ENCODE measurements at places on chromosomes 7 and 10. TPM values are rescaled to one million over a fixed set of nuclear protein-coding genes. Genes with fewer than 3 reads are reported as not detected.

GRCh38 chr7:135197343-135197742, 14.0 kb downstream of the WDR91 start:
- H3K4me3 ChIP-seq, result no peak overlapping the region
- peaks cover 12% of the 10 kb centered on the region for H3K4me1 ChIP-seq
- H3K27me3 ChIP-seq, result no peaks in the 10 kb centered on the region
- H3K36me3 ChIP-seq, result peaks cover 23% of the 10 kb centered on the region

The RNF32 gene
- 3.2 TPM for total RNA-seq

The AKR1E2 gene
- 1.8 TPM for total RNA-seq

- DNase-seq, result no peak
- H3K27ac ChIP-seq, result no peak overlapping the region
- H3K4me3 ChIP-seq, result no peak overlapping the region
Measured at GRCh38 chr7:101608772-101609713, 20.1 kb downstream of the MYL10 start.

The TMEM229A gene
- 0.18 TPM for total RNA-seq

The HERC4 gene
- total RNA-seq, result 30.3 TPM

The ODAD2 gene
- total RNA-seq, result 0.63 TPM

- DNase-seq, result no peak
- H3K27me3 ChIP-seq, result no peaks in the 10 kb centered on the region
- H3K27ac ChIP-seq, result no peak overlapping the region
- no peaks in the 10 kb centered on the region for H3K4me1 ChIP-seq
- H3K36me3 ChIP-seq, result no peaks in the 10 kb centered on the region
- no peak overlapping the region for H3K4me3 ChIP-seq
Measured at GRCh38 chr10:90162271-90162853, 461.0 kb downstream of the KIF20B start.

The NUDCD3 gene
- total RNA-seq, result 44.8 TPM

DNA sequence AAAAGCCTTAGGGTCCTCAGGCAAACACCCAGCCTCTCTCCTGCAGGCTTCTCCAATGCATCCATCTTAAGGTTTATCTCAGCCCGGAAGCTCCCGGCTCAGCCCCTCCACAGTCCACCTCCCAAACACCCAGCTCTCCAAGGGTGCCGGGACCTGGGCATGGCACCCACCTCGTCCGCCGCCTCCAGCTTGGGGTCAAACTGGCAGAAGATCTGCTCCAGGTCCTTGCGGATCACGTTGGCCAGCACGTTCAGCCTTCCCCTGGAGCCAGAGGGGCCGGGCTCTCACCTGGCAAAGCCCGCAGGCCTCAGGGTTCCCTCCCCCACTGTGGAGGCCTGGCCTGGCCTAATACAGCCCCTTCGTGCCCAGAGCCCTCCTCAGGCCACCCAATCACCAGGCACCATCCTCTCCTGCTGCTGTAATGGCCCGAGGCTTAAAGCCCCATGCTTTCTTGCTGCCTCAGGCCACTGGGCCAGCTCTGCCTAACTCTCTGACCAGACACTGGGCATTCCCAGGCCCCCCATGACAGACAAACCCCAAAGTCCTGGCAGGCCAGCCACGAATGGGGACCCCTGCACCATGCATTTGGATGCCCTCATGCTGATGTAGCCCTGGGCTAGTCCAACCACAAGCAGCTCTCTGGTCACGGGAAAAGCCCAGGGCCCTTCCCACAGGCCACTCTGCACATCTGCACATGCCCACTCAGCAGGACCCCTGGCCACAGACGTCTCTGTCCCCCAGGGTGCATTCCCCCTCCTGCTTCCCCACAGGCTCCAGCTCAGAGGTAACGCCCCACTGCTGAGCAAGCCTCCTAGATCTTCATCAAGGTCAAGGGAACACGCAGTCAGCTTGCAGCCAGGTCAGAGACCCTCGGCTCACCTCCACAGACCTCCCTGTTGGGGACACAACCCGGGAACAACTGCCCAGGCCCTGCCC, 12.3 kb downstream of the OGDHL start:
- no peak overlapping the region for H3K27ac ChIP-seq
- H3K4me3 ChIP-seq, result no peak overlapping the region
- no peak for DNase-seq
- no peaks in the 10 kb centered on the region for H3K27me3 ChIP-seq
- no peaks in the 10 kb centered on the region for H3K4me1 ChIP-seq
- H3K36me3 ChIP-seq, result peaks cover 7% of the 10 kb centered on the region

The IFIT1B gene
- total RNA-seq, result not detected

- no peak for DNase-seq
- H3K27me3 ChIP-seq, result no peaks in the 10 kb centered on the region
- H3K27ac ChIP-seq, result no peak overlapping the region
- H3K36me3 ChIP-seq, result no peaks in the 10 kb centered on the region
- no peaks in the 10 kb centered on the region for H3K4me1 ChIP-seq
- no peak overlapping the region for H3K4me3 ChIP-seq
Measured at GRCh38 chr7:90736968-90737939, 141.1 kb downstream of the CDK14 start.

DNA sequence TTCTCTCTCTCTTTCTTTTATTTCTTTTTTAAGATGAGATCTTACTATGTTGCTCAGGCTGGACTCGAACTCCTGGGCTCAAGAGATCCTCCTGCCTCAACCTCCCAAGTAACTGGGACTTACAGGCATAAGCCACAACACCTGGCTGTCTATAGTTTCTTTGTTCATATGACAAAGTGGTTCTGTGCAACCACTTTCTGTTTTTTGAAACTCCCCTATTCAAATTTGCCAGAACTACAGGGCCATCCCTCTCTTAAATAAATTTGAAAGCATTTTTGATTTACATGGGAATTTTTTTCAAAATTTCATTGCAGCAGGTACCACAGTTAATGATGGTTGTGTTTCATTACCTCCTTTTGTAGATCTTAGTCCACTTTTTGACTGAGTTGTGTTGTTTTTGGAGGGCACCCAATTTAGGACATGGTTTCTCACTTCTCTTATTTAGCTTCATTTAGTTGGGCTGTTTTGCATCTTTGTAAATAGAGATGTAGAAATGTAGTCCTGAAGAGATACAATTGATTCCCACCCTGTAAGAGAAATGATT, 119.2 kb downstream of the LRRC4 start:
- H3K4me3 ChIP-seq, result no peak overlapping the region
- DNase-seq, result no peak
- H3K36me3 ChIP-seq, result no peaks in the 10 kb centered on the region
- H3K27me3 ChIP-seq, result no peaks in the 10 kb centered on the region
- H3K4me1 ChIP-seq, result peaks cover 13% of the 10 kb centered on the region
- no peak overlapping the region for H3K27ac ChIP-seq

The C1QL3 gene
- 0.35 TPM for total RNA-seq

- no peaks in the 10 kb centered on the region for H3K27me3 ChIP-seq
- no peak overlapping the region for H3K4me3 ChIP-seq
- peaks cover 13% of the 10 kb centered on the region for H3K4me1 ChIP-seq
Measured at GRCh38 chr7:15751191-15751701, 64.8 kb upstream of the MEOX2 start.

- no peak overlapping the region for H3K4me3 ChIP-seq
- H3K27ac ChIP-seq, result no peak overlapping the region
- DNase-seq, result no peak
- H3K27me3 ChIP-seq, result no peaks in the 10 kb centered on the region
- peaks cover 4% of the 10 kb centered on the region for H3K4me1 ChIP-seq
Measured at GRCh38 chr7:135392701-135393100, 117.2 kb downstream of the CNOT4 start.

- H3K36me3 ChIP-seq, result no peaks in the 10 kb centered on the region
Measured at GRCh38 chr7:32275216-32276009, 205.2 kb upstream of the PDE1C start.

The ZSCAN25 gene
- 22.8 TPM for total RNA-seq

The ITIH5 gene
- 0.11 TPM for total RNA-seq

- H3K4me1 ChIP-seq, result no peaks in the 10 kb centered on the region
- no peak overlapping the region for H3K4me3 ChIP-seq
- no peaks in the 10 kb centered on the region for H3K36me3 ChIP-seq
- H3K27ac ChIP-seq, result no peak overlapping the region
- DNase-seq, result no peak
- no peaks in the 10 kb centered on the region for H3K27me3 ChIP-seq
Measured at GRCh38 chr7:154255324-154255723, 203.1 kb downstream of the DPP6 start.

The CYP17A1 gene
- total RNA-seq, result not detected
